ENCODE measurements at places on chromosomes 12 and 14.
A peak's percentile ranks its signal among the peaks of the same experiment; 100 is the strongest.

DNA sequence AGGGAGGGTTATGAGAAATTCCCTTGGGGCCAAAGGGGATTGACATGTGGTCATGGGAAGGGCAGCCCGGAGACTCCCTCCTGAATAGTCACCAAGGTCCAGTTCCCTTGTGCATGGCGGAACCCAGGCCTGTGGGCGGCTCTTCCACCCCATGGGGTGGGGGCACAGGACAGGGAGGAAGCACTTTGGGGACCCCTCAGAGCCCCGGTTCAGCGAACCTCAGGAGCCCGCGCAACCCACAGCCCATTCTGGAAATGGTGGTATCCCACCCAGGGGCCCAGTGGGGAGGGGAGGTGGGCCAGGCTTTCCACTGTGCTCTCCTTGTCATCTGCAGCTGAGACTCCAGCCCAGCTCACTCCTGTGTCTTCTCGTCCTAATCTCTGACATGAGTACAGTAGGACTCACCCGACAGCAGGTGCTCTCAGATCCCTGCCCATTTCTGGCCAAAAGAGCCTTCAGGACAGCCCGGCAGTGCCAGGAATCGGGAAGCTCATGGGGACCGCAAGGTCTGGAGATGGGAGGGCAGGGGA lies 255.2 kb upstream of the SFSWAP start:
- DNase-seq = no peak

- no peak for DNase-seq
Observed at GRCh38 chr12:89899651-89900050, 191.0 kb upstream of the ATP2B1 start.

- DNase-seq = no peak
Observed at GRCh38 chr12:11133816-11134215, 628 bp downstream of the TAS2R30 start.

GRCh38 chr12:66140731-66141130 lies 10.2 kb upstream of the LLPH start:
- no peak for DNase-seq

DNA sequence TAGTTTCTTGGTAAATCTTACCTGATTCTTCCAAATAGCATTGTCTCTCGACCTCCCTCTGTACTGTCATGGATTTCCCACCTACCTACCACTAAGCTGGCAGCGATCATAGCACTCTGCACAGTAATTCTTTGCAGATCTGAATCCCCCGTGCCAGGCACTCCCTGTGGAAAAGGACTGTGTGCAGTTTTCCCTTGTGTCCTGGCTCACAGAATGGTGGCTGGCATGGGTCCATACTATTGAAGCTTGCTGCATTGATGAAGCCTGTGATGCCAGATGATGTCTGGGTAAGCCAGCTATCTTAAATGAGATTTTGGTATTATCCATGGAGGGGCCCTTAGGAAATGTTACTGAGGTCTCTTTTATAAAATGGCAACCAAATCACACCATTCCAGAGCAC lies 135.7 kb downstream of the RPAP3 start:
- DNase-seq = no peak

- DNase-seq = no peak
Observed at GRCh38 chr12:44002607-44003006, 166.7 kb downstream of the TMEM117 start.

DNA sequence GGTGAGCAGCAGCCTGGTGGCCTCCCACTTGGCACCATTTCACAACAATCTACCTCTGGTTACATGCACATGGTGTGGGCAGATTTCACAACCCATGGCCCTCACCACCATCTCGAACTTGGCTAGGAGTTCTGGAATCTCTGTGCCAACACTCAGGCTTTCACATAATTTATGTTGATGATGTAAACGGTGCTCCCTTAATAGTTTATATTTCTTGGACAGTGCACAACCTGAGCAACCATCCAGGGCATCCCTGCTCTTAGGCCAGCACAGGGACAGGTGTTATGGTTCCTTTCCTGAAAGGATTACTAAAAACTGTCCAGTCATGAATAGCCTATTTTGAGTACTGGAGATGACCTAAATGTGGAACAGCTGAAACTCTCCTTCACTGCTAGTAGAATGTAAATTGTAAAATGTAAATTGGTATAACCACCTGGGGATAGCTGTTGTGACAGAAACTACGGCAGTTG lies 28.6 kb downstream of the ABCB9 start:
- DNase-seq = no peak

DNA sequence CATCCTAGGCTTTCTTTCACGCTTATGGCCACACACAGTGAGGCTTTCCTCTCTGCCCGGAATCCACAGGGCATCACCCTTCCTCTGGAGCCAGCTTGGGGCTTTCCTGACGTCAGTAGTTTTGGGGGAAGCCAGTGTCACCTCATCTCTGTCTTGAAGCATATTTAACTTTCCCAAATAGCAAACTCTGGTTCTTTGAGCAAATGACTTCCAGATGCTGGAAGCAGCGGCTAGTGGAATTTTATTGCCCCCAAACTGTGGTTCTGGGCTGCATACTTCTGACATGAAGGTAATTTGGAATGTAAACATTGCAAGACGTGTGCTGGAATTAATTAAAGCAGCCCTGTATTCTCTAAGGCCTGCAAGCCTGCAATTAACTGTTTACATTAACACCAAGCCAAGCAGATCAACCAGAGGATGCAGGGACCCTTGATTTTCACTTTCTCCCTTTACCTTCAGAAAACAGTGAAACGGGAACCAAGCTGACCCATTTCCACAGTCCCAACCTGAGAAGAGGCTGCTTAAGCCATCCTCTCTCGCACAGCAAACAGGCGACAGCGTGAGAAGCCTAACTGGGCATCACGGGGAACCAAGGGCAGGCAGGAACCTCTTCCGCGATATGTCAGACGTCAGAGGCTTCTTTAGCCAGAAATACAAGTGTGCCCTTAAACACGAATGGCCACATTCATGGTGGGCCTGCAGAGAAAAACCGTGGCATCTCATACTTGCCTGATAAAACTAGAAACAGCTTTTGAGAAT lies 258.4 kb downstream of the CACNA1C start:
- no peak for DNase-seq

DNA sequence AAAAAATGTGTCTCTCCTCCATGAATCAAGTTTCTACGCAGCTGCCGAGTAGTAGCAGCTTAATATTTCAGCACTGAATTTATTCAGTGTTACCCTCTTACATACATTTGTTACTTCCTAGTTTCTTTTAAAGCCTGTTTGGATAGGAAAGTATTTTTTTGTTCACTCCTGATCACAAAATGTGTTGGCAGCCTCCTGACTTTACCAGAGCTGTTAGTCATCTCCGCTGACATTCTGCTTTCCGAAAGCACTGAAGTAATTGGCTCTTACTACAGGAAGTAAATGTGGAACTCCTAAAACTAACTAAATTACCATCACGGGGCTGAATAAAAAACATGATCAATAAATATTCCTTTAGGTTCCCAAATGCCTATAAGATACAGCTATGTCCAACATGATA lies 225.5 kb downstream of the EPS8 start:
- DNase-seq = no peak

DNA sequence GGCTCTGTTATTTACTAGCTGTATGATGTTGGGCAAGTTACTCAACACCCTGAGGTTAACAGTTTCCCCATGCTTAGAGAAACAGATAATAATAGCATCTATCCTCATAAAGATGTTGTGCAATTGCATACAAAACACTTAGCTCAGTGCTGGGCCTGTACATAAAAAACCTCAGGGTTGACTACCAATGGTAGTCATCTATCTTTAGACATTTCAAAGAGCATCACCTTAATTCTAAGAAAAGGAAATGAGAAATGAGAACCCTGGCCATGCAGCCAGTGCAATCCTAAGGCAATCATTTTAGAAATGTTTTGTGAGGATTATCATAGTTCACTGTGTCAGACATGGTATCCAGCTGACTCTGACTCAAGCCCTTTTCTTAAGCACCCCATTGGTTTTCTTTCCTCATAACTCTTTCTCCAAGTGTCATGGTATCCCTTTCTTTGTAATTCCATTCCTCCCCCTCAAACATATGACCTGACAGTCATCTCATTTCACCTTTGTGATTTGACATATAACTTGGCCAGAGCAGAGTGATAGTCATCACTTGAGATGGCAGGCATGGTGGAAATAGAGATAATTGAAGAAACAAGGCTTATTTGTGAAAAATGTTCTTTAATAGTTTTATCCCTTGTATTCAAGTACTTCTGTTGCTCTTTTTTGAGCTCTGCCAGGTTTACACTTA lies 29.5 kb upstream of the OSBPL8 start:
- no peak for DNase-seq

DNA sequence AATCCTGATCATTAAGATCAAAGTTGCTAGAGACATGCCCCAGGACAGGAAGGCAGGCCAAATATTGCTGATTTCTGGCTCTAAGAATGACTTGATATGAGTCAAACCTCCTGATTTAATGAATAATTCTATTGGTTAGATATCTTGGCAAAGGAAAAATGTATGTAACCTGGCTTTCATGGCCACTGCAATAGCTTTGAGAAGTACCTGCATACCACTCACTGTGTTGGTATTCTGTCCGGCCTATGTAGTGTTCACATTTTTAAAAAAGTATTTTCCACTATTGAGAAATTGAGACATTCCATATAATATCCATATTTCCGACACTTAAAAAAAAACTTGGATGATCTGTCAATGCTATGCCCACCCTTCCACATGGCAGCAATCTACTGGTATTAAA lies 283.1 kb upstream of the SOX5 start:
- no peak for DNase-seq

- no peak for DNase-seq
Observed at GRCh38 chr12:98635657-98636323, 8.8 kb downstream of the IKBIP start.

DNA sequence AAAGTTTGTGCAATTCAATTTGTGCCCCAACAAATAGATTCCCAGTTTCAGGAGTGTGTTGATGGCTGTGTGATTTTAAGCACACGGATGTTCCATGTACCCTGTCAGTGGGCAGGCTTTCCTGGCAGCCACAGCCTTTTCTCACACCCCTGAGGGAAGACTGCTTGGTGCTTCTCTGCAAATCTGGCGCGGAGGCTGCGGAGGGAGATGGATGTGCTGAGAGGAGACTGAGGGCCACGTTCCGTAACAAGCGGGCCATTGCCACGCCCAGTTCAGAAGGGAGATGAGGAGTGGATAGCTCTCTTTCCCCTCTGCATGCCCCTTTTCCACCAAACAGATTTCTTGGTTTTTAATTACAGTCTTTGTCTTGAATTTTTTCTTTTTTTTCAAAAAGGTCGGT lies 89.1 kb downstream of the BEGAIN start:
- no peak for DNase-seq

GRCh38 chr14:82897469-82898308 lies 1364.0 kb upstream of the SEL1L start:
- DNase-seq = no peak

- no peak for DNase-seq
Observed at GRCh38 chr14:71478542-71478941, 453.7 kb upstream of the RGS6 start.

- DNase-seq = no peak
Observed at GRCh38 chr14:28773176-28773575, 6.6 kb downstream of the FOXG1 start.

DNA sequence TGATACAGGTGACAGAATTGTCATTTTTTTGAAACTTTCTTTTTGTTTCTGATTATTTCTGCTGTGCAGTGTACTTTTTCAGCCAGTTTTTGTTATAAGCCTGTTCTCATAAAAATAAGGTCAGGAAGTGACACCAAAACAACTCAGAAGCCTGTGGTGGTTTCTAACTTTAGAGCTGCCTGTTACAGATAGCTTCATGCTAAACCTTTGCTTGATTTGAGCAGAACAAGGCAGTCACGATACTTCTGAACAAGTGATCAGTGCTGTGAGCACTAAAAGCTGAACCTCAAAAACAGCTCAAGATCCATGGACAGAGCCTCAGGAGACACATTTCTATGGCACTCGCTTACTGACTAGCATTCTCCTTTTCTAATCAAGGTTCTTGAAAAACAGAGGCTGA lies 82.0 kb downstream of the PRKCH start:
- no peak for DNase-seq

DNA sequence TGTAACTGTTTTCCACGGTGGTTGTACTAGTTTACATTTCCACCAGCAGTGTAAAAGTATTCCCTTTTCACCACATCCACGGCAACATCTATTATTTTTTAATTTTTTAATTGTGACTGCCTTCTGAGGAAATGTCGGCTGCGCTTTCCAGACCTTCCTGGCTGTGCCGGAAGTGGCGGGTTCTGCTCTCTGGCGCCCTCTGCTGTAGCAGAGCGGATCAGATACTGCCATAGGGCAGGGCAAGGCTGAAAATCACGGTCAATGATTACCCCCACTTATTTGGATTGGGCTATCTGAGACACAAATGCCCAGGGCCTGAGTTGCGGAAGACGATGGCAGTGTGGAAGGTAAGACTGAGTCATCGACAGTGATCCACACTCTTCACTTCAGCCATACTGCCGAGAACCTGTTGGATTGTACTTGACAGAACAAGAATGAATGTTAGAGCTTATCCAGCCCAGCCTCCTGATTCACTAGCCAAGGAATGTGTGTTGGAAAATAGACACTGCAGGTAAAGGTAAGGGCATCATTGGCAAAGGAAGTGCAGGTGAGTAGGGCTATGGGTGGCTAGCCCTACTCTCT lies 124.2 kb downstream of the NTF3 start:
- peak; percentile 61 for DNase-seq

DNA sequence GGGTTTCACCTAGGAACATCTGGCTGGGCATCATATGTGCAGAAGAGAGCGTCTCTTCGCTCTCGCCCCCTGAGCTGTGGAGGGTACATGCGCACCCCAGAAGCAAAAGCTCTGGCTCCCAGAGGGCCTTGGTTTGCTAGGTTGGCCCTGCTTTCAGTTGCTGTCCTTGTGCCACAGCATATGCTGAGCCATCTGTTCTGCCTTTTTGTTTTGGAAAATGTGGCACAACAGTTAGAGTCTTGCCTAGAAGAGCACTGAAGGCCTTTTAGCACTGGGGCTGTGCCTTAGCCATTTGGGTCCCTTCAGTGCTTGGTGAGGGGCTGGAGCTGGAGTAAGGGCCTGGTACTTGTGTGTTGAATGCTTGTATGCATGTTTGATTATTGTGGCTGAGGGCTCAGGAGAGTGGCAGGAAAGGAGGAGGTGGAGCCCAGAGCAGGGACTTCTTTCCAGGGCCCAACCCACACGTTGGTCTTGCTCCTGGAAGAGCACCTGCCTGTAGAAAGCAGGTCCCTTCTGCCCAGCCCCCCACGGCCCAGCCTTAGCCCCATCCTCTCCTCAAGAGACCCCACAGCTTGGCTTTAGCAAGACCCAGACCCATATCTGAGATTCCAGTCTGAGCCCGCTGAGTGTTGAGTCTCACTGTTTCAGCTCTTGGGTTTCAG lies 113.7 kb downstream of the SLC25A47 start:
- DNase-seq = no peak

- DNase-seq = no peak
Observed at GRCh38 chr12:130336723-130337487, 782 bp upstream of the PIWIL1 start.

DNA sequence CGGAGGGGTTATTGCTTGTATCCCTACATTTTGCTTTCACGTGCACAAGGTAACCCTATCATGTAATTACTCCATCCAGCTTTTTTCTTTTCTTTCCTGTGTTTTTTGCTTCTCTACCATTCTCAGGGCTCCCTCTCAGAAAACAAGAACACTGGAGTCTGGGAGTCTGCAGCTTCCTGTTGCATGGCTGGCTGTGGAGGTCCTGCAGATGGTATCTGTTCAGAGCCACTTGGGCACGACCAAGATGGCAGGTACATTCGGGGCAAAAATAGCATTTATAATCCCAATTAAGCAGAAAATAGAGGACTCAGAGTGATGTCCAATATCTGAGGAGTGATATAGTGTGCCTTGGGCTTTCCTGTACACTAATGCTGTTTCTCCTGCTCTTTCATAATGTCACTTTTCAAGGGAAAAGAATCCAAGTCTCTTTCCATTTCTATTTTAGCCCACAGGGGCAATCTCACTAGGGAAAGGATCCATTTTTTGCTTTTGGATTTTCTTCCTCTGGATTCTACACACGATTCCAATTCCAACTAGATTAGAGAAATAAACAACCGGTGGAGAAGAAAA lies 3.2 kb upstream of the NUMB start:
- no peak for DNase-seq
